ENCODE measurements at places on chromosomes 2 and 18. TPM values are rescaled to one million over a fixed set of nuclear protein-coding genes. Genes with fewer than 3 reads are reported as not detected.

The DTNA gene
- total RNA-seq: 12.0 TPM

The PTPRN gene
- total RNA-seq: 1.4 TPM

- DNase-seq: no peak
Observed at GRCh38 chr18:57705832-57706595, 84.4 kb upstream of the NARS1 start.

- DNase-seq: no peak
Observed at GRCh38 chr2:29705616-29706015, 215.8 kb downstream of the ALK start.

The BUB1 gene
- total RNA-seq: 10.9 TPM

The ASB18 gene
- not detected for total RNA-seq

The CFAP210 gene
- total RNA-seq: not detected

The PLGLB1 gene
- 2.6 TPM for total RNA-seq

GRCh38 chr18:47832348-47832747 is 98.1 kb downstream of the SMAD2 start:
- no peak for DNase-seq

DNA sequence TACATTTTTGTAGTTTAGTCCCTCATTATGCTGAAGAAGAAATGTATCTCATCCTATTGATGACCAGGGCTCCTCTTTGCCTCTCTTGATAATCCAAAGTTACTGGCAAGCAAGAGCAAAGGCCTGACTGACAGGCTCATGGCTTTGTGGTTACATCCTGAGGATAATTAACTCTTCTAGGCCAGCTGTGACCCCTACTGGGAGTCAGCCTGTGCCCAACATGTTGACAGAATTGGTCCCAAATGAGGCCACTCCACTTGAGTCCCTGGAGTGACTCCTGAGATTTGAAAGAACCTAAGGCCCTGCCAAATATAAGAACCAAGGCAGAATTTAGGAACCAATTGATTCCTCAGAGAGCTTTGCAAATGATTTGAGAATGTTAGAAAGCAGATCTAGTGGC is 973.8 kb upstream of the CELF4 start:
- DNase-seq: no peak

- peak; percentile 51 for DNase-seq
Observed at GRCh38 chr2:204842661-204843485, 297.6 kb downstream of the PARD3B start.

GRCh38 chr2:29459445-29460179 is 344.4 kb downstream of the CLIP4 start:
- DNase-seq: no peak

The NGEF gene
- 0.26 TPM for total RNA-seq

DNA sequence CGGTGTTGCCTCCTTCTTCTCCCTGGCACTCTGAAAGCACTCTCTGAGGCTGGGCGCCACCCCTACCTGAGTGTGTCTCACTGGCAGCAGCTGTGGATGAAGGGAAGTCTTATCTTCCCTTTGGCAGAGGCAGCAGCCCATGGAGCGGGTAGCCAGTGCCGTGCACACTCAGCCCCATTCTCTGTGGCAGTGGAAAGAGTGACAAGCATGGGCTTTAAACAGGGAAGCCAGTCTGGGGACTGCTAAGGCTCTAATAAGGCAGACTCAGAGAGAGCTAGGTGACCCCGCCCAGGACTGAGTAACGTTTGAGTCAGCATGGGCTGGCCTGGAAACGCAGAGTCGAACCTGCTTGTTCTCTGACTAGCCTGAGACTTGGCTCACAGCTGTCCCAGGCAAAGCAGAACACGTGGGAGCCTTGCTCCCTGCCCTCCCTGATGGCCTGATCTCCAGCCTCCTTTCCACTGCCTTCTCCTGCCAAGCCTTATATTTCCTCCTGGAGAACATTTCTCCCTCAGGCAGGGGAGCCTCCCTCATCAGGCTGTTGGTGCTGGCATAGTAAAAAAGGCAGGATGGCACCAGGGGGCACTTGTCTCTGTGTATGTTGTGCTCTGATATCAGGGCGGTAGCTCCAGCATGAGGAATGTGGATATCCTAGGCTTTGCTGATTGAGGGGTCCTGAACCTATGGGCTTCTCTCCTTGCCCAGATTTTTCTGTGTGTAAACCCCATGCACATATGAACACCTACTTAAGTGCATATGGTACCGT is 93.9 kb upstream of the LGALSL start:
- DNase-seq: peak; percentile 85

- no peak for DNase-seq
Observed at GRCh38 chr2:8046849-8047248, 635.0 kb upstream of the ID2 start.

The STK36 gene
- total RNA-seq: 40.1 TPM

- DNase-seq: no peak
Observed at GRCh38 chr2:16855183-16855582, 189.5 kb upstream of the CYRIA start.

DNA sequence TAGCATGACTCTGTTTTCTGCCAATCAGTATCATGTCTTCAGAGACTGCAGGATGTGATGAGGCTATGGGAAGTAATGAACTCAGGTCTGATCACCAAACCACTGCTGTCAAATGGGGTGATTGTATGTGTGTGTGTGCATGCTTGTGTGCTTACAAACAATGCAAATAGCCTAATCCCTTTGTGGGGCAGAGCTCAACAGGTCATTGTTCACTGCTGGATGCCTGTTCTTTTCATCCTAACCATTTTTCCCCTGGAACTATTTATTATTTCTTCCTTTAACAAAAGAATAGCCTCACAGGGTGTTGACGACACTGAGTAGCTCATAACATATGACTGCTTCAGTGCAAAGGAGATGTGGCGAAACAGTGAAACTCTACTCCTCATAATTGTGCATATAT is 55.9 kb downstream of the NXPH2 start:
- DNase-seq: no peak

GRCh38 chr2:40665493-40666232 is 213.8 kb upstream of the SLC8A1 start:
- no peak for DNase-seq

DNA sequence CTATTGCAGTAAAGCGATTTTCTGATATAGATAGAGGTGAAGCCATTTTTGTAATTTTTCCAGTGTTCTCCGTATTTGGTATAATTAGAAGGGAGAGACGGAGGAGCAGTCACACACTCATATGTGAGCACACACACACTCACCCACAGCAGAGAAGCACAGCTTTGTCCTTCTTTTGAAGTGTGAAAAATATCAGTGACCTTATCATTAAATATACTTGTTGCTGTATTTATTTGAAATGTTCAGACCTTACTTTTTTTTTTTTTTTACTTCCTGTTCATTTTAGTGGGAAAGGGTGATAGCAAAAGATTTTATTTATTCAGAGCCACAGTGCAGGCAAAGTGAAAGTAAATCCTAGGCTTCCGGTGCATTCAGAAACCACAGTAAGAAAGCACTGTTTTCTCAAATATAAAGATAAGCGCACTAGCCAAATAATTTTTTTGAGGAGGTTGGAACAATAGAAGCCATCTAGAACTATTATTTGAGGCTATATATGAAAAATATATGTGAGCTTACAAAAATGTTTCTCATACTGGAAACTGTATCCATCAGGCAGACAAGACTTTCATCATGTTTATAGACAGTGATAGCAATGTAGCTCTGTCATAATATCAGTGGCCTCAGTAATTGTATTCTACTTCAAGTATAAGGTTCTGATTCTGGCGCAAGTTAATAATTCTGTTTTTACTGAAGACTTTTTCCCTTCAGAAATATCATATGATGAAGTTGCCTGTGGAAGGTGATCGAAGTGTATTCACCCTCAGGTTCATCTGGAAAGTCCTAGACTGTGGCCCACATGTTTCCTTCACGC is 37.2 kb downstream of the TSHZ1 start:
- peak; percentile 64 for DNase-seq

The TNFRSF11A gene
- total RNA-seq: 8.9 TPM

The KRCC1 gene
- total RNA-seq: 19.7 TPM

The EVX2 gene
- not detected for total RNA-seq

DNA sequence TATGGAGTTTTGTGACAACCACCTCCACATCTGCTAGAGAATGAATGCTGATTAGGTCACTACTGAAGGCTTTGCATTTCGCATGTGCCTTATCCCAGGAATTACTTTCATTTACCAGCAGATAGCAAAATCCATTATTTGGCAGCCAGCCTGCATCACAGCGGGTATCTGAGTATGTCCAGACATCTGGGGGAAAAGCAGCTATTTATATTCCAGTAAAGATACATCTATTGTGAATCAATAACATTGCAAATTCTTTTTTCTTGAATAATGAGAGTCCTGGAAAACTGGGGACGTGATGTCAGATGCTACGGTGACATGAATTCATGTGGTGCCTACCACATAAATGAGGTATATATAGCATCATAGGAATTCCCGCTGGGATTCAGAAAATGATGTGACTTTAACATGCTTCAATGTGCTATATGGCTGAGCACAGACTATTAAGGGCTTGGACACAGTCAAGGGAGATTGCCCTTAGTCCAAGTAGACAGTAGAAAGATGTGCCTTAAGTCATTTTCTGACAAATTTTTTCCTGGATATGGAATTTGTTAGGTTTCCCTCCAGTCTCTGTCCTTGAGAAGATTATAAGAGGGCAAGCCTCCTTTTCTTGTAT is 84.2 kb upstream of the CD302 start:
- DNase-seq: no peak
